ENCODE measurements at places on chromosomes 4 and X.

DNA sequence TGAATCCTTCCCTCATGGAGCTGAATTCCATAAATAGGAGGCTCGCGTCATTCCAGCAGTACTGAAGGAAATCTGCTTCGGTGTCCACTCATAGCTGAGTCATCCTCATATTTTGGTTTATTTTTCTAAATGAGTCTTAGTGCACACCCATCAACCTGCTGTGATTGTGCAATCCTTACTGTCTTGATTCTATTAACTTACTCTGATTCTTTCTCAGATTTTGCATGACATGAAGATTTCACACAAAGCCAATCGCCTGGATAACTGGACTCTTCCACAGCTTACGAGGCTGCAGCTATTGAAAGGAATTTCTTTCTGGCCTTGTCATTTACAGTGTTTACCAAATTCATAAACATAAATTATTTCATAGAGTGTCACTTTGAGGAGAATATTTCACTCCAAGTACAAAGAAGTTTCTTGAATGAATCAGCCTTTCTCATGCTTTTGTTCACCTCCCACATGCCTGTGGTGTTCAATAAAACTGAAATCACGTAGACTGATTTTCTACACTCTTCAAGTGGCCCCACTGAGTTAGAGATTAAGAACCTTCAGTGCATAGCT is 207.6 kb upstream of the SLITRK2 start:
- DNase-seq = no peak

DNA sequence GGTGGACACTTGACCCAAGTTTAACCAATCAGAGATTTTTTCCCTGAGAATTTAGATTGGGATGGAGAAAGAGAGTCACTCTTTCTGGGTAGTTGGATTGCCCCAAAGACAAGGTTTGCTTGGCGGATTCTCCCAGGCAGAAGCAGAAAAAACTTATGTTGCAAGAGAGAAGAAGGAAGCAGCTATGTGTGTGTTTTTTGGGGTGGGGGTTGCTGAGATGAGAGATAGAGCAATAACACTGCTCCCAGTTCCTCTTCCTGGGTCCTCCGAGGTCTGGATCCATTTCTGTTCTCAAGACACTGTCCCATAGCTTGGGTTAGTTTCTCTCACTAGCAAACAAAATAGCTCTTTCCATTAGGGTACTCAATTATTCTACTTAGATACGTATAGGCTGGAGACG is 222.1 kb downstream of the STIM2 start:
- DNase-seq = no peak

- DNase-seq = no peak
These were observed 788 bp downstream of the SHROOM2 start for GRCh38 chrX:9786798-9787635.

DNA sequence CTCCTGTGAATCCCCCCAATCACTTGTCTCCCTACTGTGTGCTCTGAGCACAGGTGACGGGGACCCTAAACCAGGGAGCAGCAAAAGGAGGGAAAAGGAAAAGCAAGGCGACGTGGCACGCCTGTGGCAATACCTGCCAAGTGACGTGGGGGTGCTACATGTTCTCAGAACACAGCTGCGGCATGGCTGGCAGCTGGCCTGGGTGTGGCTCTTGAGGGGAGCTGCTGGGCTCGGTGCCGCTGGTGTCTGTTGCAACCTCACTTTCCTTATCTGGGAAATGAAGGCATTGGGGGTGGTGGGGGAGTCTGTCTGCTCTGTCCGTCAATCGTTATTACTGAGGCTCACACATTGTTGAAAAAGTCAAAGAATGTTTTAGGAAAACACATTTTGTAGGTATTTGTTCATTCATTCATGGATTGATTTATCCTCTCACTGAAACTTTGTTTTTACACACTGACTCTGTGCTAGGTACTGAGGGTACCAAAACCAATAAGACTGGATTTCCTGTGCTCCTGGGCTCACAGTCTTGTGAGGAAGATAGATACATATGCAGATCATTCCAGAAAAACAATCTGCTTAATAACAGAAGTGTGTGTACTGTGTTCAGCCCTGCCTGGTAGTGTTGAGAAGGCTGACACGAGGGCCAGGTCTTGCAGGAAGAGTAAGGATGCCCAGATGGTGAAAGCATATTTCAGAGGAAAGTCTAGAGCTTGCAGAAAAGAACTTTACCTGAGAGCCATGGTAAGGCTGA is 217.6 kb downstream of the PTTG2 start:
- no peak for DNase-seq

DNA sequence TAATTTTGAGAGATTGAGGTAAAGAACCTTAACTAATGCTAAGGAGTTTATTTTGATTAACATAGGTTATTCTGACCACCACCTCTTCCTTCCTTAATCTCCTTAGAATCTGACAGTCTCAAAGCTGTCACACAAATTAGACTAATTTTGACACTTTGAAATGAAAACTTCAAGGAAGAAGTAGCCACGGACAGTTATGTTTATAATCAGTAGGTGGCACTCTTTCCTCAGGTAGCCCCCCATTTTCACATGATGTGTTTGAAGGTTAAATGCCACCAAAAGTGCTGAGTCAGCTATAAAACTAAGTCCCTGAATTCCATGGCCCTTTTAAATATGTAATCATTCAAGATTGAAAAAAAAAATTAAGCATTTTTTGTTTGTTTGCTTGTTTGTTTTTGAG is 22.4 kb downstream of the TMEM33 start:
- no peak for DNase-seq

GRCh38 chr4:31045724-31046318 is 325.7 kb downstream of the PCDH7 start:
- no peak for DNase-seq

Measured in NCI-H446 (cell line).